ENCODE measurements at places on chromosomes 12 and 14.

- DNase-seq = no peak
Measured at GRCh38 chr12:132478845-132479244, 11.1 kb upstream of the FBRSL1 start.

- no peak for DNase-seq
Measured at GRCh38 chr14:97039717-97040363, 242.7 kb downstream of the VRK1 start.

GRCh38 chr12:66014818-66015217 lies 115.7 kb downstream of the LLPH start:
- no peak for DNase-seq

DNA sequence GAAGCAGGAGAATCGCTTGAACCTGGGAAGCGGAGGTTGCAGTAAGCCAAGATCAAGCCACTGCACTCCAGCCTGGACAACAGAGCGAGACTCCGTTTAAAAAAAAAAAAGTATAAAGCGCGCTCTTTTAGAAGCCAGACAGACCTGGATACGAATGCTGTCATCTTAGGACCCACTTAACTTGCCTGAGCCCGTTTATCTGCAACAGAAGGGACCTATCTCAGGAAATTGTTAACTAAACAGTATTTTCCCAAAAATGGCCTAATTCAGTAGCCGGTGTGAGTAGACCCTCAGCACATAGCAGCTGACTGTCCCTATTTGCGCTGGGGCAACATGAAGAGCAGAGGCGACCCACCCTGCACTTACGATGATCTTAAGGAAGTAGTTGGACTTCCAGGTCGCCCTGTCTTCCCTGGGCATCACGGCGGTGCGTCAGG lies 529 bp downstream of the RPLP0 start:
- DNase-seq = no peak

- DNase-seq = no peak
Measured at GRCh38 chr14:29062976-29063375, 296.4 kb downstream of the FOXG1 start.

DNA sequence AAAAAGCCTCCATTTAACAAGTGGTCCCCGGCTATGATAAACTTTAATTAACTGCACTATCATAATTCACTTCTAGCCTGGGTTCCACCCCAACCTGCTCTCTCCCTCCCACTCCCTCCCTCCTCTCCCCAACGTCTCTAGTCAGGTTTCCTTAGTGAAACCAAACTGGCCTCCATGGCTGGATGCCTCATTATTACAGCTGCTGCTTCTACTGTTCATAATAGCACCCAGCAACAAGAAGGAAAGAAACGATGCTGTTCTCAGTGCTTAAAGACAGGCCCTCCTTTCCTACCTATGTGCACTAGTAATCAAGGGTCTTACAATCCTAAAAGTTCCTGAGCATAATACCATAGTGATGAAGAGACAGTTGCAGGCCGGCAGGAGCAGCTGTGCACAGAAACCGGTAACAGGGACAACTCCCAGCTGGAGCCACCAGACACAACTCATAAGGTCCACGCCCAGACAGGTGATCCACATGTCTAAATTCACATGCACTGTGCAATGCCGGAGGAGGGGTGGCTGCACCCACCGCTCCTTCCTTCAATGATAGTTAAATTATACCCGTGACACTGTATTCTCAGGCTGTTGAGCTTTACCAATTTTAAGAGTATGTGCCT lies 6.2 kb downstream of the IRF2BPL start:
- DNase-seq = no peak

- DNase-seq = no peak
Measured at GRCh38 chr12:52499806-52500560, 6.9 kb upstream of the KRT6A start.

- no peak for DNase-seq
Measured at GRCh38 chr12:41101806-41102205, 86.3 kb upstream of the PDZRN4 start.

DNA sequence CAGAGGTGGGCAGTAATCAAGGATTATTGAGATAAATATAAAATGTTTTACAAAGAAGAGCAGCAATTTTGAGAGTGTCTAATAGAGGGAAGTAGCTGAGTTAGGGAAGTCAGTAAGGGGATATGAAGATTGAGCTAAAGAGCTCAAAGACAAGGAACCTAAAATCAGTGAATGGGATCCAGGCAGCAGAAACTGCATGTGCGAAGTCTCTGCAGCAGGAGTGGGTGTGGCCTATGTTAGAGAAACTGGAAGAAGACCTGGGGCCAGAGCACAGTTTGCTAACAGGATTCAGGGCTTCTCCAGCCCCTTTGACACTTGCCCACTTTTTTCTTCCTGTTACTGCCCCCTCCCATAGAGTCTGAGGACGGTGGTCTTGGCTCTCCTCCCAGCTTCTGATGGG lies 36.3 kb upstream of the PLXNC1 start:
- no peak for DNase-seq

DNA sequence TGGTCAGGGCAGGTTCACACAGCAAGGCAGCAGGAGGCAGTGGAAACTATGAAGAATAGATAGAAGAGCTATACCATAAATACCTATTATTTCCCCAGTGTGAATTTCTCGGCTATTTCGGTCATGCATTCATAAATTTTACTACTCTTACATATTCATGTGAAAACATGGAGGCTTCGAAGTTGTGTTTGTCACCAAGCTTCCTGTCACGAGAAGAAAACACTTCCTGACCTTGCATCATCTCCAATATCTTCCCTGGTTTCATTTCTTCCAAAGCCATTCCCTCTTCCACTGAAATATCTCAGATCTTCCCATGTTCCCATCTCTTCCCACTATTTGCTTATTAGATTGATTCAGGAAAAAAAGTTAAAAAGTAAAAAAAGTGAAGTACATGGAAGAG lies 80.4 kb downstream of the CPNE8 start:
- no peak for DNase-seq

- no peak for DNase-seq
Measured at GRCh38 chr12:45671254-45671653, 58.3 kb upstream of the ARID2 start.

GRCh38 chr12:56988207-56988739 lies 18.1 kb downstream of the ZBTB39 start:
- DNase-seq = no peak

GRCh38 chr12:50215033-50215432 lies 47.9 kb upstream of the CERS5 start:
- DNase-seq = no peak

GRCh38 chr12:101209319-101210302 lies at the start of gene SLC5A8:
TSS of gene SLC5A8 (minus strand) at chr12:101210238. CDS start at chr12:101209848, 390 bp downstream.
- no peak for DNase-seq

DNA sequence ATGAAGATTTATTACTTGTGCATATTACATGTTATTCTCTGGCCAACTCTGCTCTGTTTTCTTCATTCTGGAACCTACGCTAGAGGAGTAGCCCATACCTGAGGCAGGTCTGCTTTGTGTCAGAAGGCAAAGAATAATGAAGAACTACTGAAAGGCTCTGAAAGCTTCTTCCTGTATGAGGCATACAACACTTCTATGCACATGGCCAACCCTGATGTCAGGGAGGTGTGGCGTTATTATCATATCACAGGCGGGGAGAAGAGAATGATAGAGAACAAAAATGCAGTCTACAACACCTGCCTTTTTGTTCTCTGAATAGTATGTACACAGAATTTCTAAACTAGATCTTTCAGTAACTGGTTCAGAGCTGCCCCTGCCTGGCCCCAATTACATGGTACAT lies 32.5 kb upstream of the CRY1 start:
- no peak for DNase-seq

DNA sequence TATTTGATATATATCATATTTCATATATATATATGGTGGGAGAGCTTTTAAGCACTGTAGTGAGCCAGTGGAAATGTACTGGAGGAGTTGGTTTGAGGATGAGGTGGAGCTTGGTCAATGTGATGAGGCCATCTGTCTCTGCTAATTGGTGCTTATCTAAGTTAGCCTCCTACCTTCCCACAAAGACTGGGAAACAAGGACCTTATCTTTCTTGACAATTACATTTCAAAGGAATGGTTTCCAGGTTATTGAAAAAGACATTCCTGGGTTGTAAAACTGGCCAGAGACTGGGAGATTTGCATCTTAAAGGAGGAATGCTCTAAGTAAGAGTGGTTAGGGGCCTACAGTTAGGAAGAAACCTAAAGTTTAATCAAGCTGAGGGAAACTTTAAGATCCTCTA lies 212.8 kb upstream of the SYT1 start:
- no peak for DNase-seq

- DNase-seq = no peak
Measured at GRCh38 chr14:90355540-90356518, 24.1 kb upstream of the NRDE2 start.

GRCh38 chr14:65098586-65098985 lies 3.7 kb downstream of the MAX start:
- no peak for DNase-seq

- DNase-seq = no peak
Measured at GRCh38 chr12:99960311-99960710, 24.4 kb downstream of the ANKS1B start.

GRCh38 chr12:6818222-6818621 lies 3.4 kb upstream of the GPR162 start:
- no peak for DNase-seq

DNA sequence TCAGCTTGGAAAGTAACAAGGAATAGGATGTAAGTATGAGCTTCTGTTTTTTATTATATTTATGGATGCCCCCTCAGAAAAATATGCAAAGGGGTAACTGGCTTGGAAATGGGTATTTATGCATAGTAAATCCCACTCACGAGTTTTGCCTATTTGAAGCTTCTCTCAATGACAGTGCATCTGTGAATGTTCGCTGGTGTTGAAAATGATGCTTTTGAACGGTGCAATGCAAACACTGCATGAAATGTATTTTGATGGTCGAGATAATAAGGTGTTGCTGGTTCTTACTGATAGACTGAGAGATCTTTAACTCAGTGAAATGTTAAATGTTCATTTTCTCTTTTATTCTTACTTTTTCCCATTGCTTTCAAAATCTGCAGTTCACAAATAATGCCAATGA lies 36.0 kb upstream of the PSEN1 start:
- DNase-seq = no peak

- DNase-seq = no peak
Measured at GRCh38 chr14:25570483-25570882, 520.5 kb upstream of the STXBP6 start.

DNA sequence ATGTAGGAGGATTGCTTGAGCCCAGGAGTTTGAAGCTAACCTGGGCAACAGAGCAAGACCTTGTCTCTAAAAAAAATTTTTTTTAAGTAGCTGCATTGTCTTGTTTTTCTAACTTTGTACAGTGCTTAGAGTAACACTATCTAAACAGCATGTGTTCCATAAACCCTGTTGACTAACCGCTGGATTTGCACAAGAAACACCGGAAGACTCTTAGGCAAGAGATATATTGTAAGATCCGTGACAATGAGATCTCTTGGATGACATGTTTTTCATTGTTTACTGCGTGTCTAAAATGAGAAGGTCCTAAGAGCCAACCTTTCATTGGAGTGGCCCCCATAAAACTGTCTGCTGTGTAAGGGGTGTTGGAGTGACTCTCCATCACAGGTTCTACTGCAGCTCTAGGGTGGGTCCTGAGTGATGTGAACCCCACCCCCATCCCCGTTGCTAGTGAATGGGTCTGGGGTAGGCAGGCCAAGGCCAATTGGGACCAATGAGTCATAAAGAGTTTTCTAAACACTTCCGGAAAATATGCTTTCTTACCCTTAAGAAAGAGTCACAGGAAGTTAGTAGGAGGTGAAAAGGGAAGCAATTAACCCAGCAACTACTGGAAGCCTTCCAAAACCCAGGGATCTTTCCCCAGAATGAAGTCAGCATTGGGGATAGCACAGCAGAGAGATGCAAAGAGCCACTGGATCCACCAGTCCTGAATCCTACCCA lies 24.3 kb upstream of the PCNX1 start:
- no peak for DNase-seq

DNA sequence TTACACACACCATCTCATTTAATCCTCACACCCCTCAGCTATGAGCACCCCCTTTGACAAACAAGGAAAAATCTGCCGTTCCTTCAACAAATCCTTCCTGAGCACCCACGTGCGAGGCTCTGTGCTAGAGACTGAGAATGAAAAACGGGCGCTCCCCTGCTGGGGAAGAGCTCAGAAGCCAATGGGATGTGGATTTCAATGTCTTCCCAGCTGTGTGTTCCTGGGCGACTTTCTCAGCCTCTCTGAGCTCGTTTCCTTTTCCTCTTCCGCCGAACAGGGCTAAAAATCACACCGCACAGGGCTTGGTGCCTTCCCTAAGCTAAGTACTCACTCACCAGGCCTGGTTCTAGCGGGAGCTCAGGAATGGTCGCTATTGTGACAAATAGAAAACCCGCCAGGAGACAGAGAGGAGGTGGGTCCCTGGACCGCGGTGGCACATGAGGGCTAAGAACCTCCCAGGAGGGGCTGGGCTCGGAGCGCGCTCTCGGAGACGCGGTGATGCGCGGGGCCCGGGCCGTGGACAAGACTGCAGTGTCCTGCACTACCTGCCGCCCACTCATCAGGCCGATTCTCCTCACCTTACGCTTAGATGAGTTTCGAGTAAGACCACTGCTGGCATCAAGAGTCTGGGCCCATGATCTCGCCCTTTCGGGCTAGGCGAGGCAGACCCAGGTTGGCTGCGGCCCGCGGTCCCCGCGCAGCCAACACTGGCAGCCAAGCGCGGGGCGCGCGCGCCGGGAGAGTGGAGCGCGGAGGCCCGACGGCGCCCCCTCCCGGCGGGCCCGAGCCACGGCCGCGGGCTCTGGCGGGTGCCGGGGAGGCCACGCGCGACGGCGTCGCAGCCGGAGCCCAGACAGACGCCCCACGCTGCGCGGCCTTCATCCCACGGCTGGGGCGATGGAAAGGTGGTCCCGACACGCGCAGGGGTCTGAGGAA lies 17.0 kb downstream of the ZDHHC22 start:
- DNase-seq = peak; percentile 25
